ENCODE measurements at places on chromosomes 5 and 9. TPM values are rescaled to one million over a fixed set of nuclear protein-coding genes. Genes with fewer than 3 reads are reported as not detected.

EQTN gene
- total RNA-seq: not detected

- DNase-seq: no peak
Measured at GRCh38 chr5:9512457-9512856, 33.4 kb downstream of the SEMA5A start.

PITX1 gene
- 0.14 TPM for total RNA-seq

DNA sequence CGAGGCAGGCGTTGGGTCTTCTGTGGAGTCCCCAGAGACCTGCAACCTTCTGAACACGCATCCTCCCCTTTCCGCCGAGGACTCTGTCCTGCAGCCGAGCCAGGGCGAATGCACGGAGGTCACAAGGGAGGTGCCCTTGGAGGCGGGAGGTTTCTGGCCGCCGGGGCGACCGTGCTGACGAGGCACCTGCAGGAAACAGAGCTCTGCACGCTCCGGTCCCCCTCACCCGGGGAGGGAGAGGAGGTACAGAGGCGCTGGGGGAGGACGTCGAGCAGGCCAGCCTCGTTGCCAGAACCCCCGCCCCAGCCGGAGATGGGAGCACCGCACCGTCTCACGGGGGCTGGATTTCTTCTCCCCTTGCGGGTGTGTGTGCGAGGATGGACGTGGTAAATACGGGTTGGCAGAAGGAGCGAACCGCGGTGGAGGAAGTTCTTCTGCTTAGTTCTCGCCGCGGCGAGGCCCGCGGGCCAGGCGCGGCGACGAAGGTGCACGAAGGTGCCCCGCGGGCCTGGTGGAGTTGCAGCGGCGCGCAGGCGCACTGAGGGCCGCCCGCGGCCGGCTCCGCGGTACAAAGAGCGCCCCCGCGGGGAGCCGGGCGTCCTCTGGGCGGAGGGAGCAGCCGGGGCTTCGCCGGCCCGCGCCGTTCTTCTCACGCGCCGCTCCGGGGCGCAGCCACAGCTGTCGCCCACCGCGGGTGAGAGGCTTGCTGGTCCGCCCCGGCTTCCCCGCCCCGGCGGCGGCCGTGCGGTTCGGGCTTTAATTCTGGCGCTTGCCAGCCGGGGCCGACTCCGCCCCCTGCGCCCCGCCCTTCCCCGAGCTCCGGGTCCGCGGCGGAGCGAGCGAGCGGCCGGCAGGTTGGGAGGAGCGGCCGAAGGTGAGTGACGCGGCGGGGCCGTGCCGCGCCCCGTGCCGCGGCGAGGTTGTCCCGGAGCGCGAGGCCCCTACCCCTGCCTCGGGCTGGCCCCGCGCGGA is 289.5 kb downstream of the DOCK8 start:
- DNase-seq: no peak

- no peak for DNase-seq
Measured at GRCh38 chr9:129401623-129402370, 219.1 kb downstream of the C9orf50 start.

TPPP gene
- total RNA-seq: 0.46 TPM

DNA sequence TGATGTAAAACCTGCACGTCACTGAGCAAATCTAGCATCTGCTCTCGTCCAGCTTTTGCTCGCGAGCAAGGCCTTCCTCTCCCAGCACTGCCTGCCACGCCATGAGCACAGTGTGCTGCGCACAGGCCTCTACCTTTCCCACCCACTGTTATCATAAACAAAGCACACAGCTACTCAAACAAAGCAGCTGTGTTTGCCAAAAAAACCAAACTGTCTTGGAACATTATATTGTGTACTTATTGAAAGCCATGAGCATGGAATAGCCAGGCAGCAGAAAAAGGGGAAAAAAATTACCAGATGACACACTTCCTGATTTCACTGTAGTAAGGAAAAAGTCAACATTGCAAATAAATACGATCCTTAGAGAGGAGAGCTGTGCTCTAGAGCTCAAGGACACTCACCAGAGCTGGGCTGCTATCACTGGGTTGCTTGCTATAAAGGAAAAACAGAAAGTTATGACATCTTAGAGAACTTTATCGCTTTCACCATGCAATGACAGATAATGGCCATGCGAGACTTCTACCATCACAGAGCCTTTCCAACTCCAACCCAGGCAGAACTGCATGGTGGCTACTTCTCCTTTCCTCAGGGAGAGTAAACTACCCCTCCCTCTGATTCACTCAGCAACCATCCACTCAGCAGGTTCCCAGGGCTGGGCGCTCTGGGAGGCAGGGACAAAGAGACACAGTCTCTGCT is 69.6 kb downstream of the EPB41L4B start:
- DNase-seq: no peak

GRCh38 chr5:176366232-176366894 is 1.1 kb downstream of the ARL10 start:
- DNase-seq: no peak

DNA sequence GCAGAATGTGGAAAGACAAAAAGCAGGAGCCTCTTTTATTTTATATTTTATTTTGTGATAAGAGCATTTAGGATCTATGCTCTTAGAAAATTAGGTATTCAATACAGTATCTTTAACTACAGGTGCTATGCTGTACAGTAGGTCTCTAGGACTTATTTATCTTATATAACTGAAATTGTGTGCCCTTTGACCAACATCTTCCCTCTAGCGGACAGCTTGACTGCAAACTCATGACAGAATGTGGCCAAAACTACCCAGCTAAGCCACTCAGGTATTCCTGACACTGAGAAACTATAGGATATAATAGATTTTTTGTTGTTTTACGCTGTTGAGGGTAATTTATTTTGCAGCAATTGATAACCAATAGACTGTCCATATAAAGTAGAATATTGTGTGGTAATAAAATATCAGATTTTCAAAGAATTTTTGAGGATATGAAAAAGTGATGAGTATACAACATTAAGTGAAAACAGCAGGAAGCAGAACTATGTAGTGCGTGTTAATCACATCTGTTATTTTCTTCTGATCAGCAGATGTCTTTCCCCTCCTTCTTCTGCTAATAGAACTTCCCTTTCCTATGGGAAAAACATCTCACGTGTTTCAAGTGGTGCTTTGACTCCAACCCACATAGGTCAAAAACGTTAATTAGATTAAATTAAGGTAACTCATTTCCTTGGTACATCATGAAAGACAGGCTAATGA is 69.9 kb upstream of the SELENOP start:
- DNase-seq: no peak

LECT2 gene
- not detected for total RNA-seq

SEPTIN8 gene
- 38.1 TPM for total RNA-seq

ROPN1L gene
- 1.1 TPM for total RNA-seq

DNA sequence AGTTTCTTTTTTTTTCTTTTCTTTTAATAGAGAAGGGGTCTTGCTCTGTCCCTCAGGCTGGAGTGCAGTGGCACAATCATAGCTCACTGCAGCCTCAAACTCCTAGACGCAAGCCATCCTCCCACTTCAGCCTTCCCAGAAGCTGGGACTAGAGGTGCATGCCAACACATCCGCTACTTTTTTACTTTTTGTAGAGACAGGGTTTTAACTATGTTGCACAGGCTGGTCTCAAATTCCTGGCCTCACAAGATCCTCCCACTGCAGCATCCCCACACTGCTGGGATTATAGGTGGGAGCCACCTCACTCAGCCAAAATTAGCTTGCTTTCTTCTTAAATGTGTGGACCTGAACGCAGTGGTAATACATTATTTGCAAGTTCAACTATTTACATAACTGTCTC is 66.1 kb downstream of the SERINC5 start:
- DNase-seq: no peak

GRCh38 chr9:99516657-99517049 is 294.6 kb downstream of the SEC61B start:
- DNase-seq: no peak

SPINK6 gene
- not detected for total RNA-seq

DNA sequence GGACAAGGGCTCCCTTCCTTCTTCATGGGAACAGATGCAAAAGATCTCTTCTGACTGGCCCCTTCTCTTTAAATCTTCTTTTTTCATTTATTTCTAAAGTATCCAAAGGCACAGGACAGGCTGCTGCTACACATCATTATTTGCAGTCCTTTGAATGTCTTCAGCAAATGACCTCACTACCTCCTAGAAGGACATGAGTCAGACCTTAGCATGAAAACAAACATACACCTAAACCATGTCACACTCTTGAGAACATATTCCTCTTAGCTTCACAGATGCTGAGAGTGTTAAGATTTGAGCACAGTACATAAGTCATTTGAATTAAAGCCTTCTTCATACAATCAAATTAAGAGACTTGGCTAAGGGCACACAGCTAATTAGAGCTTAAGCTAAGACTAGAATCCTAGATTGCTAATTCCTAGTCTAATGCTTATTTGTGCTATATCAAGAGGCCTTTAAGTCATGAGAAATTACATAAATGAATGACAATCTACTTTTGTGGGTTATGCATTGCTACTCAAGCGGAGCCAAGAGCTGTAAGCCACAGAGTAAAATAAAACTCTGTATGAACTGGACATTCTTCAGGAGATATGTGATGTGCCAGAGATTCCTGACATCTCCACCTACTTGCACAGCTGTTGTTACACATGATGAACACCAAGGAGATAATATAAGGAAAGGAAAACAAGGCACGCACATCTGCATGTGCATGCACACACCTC is 109.1 kb upstream of the PTGER4 start:
- DNase-seq: no peak

GRCh38 chr5:25484391-25484790 is 839.6 kb upstream of the CDH10 start:
- no peak for DNase-seq

DMGDH gene
- total RNA-seq: 1.9 TPM

DNA sequence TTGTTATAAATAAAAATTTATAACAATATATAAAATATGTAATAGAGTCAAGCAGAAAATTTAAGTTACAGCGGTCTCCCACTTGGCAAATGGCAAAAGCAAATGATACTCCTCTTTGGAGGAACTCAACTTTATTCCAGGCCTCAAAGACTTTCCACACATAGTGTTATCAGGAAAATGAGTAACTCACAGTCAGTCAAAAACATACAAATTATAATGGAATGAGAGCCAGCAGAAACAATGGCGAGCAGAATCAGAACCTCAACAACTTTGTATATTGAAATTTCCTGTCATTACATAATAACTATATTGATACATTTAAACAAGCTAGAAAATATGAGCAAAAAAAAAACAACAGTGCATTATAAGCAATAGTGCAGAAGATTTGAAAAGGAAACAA is 45.2 kb downstream of the ABLIM3 start:
- no peak for DNase-seq

PROB1 gene
- 2.7 TPM for total RNA-seq

C9orf50 gene
- not detected for total RNA-seq

DNA sequence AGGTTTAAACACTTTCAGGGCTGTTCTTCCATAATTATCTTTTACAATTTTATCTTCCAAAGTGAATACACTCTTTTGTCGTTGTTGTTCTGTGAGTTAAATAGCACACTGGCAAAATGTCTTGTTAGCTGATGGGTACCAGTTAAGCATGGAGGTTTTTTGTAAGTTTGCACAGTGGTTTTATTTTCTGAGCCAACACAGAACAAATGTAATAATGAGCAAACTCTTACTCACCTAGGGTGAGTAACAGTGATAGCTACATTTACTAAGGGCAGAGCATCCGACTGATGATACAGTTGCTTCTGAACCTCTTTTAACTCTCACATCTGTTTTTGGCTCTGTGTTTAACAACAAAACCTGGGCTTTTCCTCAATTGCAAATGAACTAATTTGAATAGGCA is 103.2 kb downstream of the CTNND2 start:
- no peak for DNase-seq

SLC36A3 gene
- not detected for total RNA-seq

GRCh38 chr9:78297672-78297961 is 692 bp downstream of the PSAT1 start:
- DNase-seq: no peak
